ENCODE measurements at places on chromosomes 11 and 22.

- DNase-seq, result peak; percentile 98
Observed at GRCh38 chr11:843818-844692, 1.4 kb downstream of the TSPAN4 start.

GRCh38 chr11:108319541-108320145, 96.8 kb downstream of the ATM start:
- DNase-seq, result peak; percentile 0

DNA sequence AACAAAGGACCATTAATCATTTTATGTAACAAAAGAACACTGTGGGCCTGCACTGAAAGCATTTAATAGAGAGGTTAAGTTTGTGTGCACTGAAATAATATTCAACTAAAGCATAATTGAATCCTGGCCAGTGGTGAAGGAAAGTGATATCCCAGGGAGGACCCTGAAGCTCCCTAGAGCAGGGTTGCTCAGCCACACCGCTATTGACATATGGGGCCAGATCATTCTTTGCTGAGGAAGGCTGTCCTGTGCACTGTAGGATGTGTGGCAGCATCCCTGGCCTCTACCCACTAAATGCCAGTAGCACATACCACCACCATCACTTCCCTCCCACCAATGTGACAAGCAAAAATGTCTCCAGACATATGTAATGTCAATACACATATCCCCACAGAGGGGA, 166.1 kb upstream of the MTNR1B start:
- DNase-seq, result no peak

DNA sequence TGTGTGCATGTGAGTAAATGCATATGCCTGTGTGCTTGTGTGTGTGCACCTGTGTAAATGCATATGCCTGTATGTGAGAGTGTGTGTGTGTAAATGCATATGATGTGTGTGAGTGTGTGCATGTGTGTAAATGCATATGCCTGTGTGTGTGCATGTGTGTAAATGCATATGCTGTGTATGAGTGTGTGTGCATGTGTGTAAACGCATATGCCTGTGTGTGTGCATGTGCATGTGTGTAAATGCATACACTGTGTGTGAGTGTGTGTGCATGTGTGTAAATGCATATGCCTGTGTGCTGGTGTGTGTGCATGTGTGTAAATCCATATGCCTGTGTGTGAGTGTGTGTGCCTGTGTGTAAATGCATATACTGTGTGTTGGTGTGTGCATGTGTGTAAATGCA, 37.8 kb downstream of the GGTLC2 start:
- DNase-seq, result no peak

GRCh38 chr11:85133636-85134035, 493.5 kb downstream of the DLG2 start:
- DNase-seq, result no peak

DNA sequence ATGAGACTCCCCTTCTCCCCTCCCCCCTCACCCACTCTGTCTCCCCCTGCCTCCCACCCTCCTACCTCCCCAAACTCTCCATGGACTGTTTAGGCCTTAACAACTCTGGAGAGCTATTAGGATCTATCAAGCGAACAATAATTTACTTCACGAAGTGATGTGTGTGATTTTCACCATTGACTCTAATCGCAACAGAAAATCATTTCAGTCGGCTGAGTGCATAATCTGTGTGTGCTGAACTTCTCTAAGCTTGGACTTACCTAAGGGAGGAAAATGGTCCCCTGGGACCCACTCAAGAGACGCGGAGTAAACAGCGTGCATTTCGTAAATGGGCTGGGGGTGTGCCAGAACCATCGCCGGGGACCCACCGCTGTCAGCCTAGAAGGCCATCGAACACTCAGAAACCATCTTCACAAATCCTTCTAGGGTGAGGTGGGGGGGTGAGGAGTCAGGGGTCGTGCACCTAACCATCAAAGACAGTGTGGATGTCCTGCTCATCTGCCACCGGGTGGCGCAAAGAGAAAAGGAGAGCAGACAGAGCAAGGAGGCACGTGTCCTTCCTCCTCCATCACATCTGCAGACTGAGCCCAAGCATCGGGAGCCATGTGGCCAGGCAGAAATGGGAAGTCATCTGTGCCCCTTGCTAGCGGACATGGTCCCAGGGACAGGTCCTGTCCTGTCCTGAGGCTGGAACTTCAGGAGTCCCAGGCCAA, 62.1 kb upstream of the NUP50 start:
- DNase-seq, result peak; percentile 32

GRCh38 chr22:27580311-27580897, 221.2 kb downstream of the MN1 start:
- peak; percentile 27 for DNase-seq
